Activated naive CD4-positive, alpha-beta T cell (primary cell): ENCODE measurements at places on chromosomes 3 and 15.

- no peak for DNase-seq
Measured at GRCh38 chr3:38205472-38205805, 40.1 kb downstream of the OXSR1 start.

DNA sequence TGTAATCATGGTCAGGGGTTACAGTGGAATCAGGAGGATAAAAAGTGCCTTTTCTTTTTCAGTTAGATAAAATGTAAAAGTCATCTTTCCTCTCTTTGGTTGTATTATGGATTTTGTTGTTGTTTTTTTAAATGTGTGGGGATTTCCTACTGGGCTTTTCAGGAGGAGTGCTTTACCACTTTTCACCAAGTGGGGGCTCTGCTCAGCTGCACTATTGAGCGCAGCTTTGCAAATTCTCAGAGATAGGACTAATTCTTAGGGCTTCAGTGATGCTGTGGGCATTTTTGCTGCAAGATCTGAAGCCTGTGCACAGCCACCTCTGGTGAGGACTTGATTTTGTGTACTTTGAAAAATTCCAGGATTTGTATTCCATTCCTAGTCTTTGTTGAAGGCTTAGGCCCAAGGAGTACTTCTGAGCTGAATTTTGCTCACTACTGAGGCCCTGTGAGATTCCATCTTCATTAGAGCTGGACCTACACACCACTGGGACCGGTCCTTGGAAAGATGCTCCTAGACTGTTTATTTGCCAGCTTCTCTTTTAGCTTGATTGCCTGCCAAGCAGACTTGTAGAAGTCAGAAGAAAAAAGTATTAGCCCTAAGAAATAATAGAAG, 7.5 kb downstream of the GNB5 start:
- DNase-seq, result no peak

DNA sequence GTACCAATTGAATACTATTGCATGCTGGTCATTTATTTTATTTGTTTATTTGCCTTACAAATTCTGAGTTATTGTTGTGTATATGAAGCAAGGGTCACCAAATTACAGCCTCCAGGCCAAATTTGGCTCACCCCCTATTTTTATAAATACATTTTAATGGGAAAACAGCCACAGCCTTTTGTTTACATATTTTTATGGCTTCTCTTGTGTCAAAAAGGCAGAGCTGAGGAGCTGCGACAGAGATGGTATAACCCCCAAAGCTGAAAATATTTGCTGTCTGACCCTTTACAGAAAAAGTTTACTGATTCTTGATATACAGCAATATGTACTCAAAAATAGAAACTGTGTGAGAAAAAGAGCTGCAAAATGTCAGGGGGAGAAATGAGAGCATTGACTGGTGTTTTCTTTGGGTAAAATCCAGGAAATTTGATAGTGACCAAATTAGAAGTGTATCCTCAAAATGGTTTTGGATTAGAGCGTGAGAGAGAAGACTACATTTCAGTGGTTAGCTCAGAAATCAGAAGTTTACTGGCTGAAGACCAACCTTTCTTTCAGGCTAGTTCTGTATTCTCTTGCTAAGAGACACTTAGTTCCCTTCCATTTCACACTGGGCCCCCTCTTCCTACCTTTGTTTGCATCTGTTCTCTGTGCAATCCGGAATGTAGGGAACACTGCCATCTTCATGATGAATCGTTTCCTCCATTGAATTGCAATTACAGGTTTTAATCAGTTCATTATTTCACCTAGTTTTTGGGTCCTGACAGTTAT, 757.8 kb downstream of the AGBL1 start:
- DNase-seq, result no peak

- no peak for DNase-seq
Measured at GRCh38 chr3:72368331-72368975, 479.8 kb downstream of the SHQ1 start.

DNA sequence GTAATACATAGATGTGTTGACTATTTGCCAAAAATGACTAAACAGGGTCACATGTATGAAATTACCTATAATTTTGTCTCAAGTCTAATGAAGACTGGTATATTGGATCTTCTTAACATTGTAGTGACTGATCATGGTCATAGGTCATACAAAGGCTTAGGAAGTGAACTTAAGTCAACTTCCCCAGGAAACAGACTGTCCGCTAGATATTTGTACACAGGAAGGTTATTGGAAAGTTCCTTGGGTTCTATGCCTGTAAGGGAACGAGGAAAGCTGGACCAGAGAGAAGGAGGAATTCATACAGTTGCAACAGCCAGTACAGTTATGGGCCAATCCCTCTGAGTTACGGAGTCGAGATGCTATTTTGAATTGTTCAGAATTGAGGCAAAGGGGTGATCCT, 462.0 kb upstream of the THRB start:
- DNase-seq, result no peak

DNA sequence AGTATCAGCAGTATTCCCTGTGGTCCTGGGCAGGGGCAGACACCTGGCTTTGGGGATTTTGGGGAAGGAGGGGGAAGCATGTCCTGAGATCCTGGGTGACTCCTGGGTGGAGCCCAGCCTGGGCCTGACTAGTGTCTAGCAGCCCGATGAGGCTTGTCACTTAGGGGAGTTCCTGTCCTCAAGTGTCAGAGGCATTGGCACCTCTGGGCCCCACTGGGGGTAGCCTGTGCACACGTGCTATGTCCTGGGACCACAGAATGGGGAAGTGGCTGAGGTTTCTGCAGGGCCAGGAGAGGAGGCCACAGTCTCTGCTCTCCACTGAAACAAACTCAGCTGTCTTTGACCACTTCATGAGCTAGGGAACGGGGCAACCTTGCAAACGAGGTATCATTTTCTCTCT, 31.5 kb upstream of the ADCY5 start:
- DNase-seq, result no peak

DNA sequence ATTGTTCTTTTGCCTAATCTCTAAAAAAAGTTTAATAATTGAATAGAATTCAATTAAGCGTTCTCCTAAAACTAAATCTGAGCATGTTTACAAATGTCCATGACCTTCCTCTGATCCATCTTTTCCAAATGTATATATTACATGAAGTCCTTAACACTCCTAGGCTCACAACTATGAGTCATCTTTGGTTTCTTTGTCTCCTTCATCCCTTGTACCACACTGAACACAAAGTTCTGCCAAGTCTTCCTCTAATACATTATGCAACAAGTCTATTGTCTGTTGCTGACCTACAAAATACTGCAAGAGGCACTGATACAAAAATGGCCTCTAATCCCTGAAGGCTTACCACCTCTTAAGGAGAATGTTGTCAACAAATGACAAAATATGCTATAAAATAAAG, 550.2 kb downstream of the PYDC2 start:
- no peak for DNase-seq

DNA sequence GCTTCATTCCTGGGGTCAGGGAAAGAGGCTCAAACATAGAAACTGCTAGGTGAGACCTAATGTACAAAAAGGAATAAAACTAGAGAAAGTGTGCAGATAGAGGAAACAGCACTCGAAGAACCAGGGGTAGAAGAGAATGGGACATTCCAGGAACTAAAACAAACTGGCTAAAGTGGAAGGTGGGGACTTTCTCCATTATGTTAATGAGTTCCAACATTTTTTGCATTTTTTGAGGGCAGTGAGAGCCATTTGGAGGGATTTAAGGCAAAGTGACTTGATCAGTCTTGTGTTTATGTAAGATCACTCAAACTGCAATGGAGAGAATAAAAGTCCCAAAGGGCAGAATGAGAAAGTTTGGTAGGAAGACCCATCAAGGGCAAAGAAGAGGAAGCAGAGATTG, 20.6 kb upstream of the SLC4A7 start:
- DNase-seq, result no peak

DNA sequence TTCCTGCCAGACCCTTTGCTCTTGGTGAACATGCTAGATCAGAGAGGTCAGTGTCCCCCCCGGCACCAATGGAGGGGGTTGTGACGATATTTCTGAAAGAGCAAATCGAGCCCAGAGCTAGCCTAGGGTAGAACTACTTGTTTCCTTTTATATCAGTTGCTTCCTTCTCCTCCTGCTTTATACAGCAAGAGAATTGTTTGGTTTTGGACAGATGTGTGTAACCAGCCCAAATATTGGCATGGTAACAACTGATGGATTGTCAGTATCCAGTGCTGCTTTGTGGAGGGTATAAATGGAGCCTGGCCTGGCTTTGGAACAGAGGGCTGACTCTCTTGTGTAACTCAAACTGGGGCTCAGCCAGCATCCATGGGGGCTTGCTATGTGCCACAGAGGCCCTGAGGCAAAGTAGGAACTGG, 27.2 kb downstream of the SNX1 start:
- DNase-seq, result no peak

DNA sequence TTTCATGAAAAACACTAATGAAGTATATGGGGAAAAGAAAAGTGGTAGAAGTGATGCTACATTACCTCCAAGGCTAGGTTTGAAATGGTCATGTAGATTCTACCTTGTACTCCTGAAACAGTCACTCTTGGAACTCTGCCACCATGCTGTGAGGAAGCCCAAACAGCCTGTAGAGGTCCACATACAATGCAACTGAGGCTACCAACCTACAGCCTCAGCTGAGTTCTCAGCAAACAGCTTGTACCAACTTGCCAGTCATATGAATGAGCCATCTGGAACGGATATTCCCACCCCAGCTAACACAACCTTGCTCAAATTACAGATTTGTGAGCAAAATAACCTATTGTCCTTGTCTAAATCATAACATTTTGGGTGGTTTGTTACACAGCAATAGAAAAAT, 193.5 kb downstream of the ULK4 start:
- no peak for DNase-seq

DNA sequence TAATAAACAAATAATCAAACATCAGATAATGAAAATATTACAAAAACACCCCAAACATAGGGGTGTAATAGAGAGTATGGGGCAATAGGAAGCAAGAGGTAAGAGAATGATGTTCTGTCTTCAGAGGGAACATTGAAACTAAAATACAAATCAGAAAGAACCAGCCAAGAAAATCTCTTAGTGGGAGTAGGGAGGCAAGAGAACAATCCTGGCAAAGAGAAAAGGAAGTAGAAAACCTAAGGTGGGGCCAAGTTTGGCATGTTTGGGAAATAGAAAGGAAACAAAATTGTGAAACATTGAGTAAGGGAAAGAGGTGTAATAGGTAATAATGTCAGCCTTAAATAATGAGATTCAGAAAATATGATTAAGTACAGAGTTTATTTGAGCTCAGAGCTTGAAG, 467.1 kb downstream of the RBMS3 start:
- no peak for DNase-seq

DNA sequence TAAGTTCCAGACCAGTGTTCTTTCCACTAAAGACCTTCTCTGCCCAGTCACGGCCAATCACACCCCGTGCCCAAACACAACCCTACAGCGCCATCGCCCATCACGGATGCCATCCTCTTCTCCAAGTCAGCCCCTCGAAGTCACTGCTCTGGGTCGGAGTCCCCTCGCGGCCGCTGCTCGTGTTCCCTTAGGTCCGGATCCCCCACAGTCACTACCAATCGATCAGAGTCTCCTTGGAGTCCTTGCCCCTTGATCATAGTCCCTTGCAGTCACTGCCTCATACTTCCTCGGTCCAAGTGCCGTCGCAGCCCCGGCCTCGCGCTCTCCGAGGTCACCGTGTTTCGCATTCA, 461 bp downstream of the PCYT1A start:
- no peak for DNase-seq

- DNase-seq, result no peak
Measured at GRCh38 chr3:46662771-46663551, 30.5 kb downstream of the ALS2CL start.

DNA sequence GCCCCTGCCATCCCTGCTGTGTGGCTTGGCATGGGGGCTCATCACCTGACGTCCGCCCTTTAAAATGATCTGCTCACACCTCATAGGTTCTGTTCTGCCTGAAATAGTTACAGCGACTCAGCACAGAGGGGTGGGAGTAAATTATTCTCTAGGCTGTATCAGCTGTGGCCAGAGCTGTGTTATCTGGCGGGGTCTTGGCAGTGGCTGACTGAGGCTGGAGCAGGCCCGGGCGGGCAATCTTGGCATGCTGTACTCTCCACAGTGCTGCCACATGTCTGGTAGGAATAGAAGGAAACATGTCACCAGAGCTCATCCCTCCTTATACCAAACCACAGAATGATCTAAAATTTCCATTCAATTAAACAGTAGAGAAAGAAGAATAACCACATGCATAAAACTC, 499.9 kb upstream of the LMCD1 start:
- DNase-seq, result no peak

DNA sequence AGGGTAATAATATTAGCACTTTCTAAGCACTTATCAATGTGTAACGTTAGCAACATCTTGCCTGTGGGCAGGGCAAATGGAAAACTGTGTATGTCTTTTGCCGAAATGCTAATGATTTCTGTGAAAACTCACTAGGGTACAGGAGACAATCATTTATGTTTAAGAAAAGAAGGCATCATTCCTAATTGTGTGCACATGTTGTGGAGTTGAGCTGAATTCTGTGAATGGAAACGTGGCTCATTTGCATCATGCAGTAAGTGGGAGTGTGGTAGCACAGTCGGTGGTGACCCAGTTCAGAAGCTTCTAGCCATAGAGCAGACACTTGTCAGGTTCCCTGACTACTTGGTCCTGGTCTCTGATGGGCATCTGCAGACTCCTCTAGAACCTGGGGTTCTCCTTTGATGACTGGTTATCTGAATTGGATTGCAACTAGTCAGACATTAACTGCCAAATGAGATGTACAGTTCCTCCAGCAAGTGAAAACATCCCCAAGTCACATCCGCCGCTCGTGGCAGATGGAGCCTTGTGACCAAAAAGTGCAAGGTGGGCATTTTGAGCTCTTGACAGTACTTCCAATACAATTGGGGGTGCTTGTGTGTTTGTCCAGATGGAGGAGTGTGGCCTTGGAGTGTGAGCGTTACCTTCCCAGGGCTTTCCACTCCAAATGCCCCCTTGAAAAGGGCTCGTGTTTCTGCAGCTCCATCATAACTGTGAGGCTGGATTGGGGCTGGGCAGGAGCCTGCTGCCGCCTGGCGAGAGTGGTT, 21.5 kb downstream of the MRPS25 start:
- no peak for DNase-seq

DNA sequence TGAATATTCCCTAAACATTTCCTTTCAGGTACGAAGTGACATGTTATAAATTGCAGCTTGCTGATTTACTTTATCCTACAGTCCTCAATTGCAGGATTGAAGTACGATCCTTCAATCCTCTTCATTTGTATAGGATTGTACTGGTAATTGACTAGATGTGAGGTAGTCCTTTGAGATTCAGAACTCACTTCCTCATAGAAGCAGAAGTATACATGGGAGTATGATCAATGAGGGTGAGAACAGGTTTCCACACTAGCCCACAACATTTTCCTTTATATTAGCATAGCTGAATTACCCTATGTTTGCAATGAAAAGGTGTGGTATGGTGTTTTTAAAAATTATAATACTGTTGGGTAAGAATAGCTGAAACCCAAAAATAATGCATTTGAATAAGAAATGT, 160.0 kb upstream of the UMPS start:
- DNase-seq, result no peak

- no peak for DNase-seq
Measured at GRCh38 chr3:87674397-87675161, 384.2 kb downstream of the CGGBP1 start.

GRCh38 chr15:41437448-41437847, 20.6 kb downstream of the RTF1 start:
- no peak for DNase-seq

DNA sequence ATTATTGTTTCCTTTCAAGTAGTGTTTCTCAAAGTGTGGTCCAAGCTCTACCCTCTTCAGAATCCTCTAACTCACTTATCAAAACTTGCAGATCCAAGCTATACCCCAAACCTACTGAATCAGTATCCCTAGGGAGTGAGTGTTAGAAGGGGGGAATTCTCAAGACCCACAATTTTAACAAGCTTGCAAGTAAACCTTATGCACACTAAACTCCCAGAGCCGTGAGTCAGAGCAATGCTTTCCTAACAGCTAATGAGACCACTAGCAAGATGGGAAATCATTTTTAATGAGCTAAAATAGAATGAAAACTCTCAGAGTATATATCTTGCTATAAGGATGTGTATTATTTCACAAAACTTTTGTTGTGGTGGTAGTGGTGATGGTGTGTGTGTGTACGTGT, 41.1 kb upstream of the SRGAP3 start:
- DNase-seq, result no peak
